Stimulated activated CD4-positive, alpha-beta T cell treated with anti-CD3 and anti-CD28 coated beads, Interleukin-12 subunit alpha, Interleukin-12 subunit beta, amount 100 ng/mL, for 4 hours (primary cell): ENCODE measurements at places on chromosomes 5 and 9.

DNA sequence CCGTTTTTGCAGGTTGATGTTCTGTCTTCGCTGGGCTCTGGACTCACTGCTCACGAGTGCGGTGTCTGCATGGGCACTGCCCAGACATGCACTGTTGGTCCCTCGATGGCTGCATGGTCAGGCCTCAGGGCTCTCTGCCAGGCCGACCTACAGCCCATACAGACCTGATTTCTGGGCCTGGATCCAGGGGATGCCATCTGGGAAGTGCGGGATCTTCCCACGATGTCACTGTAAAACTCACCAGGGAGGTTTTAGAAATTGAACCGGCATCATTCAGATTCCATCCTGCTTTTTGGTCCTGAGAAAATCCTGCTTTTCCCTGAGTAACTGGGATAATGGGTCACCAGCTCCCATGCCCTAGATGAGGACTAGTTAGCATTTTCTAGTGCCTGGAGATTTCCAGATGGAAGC, 9.1 kb downstream of the S1PR3 start:
- DNase-seq, result no peak

DNA sequence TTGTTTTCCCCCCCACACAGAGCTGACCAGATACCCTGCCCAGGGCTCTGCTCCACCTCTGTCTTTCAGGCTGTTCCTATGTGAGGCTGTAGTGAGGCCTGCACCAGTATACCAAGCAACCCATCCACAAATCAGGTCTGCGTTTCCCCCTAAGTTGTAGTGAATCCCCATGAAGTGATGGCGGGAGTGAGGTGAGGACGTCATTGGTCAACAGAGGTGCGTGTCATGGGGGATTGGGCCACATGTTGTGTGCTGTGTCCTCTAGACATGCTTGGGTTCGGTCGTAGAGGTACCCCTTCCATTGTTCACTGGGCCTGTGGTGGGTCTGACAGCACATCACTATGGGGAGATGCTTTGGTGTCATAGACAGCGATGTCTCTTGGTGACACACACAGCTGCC, 184.6 kb downstream of the CACNA1B start:
- no peak for DNase-seq

GRCh38 chr9:36590231-36590630, 17.5 kb downstream of the MELK start:
- DNase-seq, result no peak

DNA sequence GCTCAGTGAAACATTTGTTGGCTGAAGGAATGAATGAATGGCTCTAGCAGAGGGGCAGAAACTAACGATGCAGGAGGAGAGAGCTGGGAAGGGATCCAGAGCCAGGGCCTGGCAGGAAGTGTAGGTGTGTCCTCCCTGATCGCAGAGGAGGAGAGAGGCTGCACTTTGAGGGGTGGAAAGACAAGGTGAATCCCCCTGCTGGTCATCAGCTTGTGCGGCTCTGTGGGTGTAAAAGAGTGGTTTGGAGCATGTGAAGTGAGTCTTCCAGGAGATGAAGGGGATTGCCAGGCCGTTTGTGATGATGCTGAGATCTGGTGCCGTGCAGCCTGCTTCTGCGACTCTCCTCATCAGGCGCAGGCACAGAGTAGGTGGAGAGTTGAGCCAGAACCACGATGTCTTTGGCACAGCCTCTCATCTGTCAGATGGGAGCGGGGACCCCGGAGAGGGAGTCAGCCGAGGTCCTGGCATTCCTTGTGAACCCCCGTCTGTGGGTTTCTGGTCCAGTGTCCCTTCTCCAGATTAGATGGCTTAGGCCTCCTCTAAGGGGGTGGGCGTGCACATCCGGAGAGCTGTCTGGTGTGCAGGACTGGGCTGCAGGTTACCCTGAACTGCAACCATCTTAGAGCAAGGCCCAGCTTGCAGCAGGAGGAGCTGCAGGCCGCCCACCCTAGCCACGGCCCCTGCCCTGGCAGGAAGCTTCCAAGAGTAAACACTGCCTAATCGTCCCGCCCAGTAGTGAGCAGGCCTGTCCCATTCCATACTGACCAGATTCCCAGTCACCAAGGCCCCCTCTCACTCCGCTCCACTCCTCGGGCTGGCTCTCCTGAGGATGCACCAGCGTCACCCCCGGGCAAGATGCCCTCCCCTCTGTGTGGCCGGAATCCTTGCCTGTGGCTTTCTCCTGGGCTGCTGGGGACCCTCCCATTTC, at the start of gene ADAMTS13:
ADAMTS13 (plus strand) TSS at position 753 of the 928 bp plus-strand sequence; CDS start at position 830, 77 bp downstream.
- no peak for DNase-seq

- DNase-seq, result no peak
These were observed 69.0 kb downstream of the ALDH1A1 start for GRCh38 chr9:72883875-72884274.

DNA sequence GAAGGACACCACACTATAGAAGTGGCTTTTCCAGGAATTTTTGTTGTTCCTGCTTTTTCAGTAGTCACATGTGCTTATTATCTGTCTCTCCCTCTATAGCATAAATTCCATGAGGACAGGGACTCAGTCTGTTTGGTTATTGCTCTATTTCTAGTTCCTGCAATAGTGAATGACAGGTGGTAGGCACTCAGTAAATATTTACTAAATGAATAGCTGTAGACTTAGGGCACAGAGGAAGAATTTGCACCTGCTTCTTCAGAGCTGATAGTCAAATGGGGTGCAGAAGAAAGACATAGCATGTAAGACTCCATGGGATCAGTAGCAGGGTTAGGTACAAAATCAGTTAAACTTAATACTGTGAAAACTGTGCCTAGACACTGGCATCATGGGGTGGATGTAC, 580.2 kb downstream of the CCDC171 start:
- DNase-seq, result no peak

- DNase-seq, result no peak
These were observed 387.7 kb upstream of the CLINT1 start for GRCh38 chr5:158246661-158247060.

DNA sequence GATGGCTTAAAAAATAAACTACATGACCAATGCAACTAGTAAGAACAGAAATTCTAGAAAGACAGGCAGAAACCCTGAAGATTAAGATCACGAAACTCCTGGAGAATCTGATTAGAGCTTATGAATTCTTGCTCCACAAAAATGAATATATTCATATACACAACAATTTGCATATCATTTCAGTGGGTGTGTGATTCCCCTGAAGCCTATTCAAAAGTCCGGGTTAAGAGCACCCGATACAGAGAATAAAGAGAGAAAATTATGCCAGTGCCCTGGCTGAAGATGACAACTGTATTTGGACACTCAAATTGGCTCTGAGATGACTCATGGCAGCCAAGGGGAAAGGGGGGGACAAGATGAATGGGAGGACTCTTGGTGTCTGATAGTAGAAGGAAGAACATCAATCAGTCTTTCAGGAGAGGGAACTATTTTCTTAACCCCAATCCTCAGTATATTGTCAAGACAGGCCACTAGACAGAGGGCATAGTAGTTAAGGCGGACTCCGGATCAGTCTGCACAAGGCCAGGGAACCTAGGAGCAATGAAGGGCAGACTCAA, 6.0 kb downstream of the TMOD1 start:
- DNase-seq, result no peak

DNA sequence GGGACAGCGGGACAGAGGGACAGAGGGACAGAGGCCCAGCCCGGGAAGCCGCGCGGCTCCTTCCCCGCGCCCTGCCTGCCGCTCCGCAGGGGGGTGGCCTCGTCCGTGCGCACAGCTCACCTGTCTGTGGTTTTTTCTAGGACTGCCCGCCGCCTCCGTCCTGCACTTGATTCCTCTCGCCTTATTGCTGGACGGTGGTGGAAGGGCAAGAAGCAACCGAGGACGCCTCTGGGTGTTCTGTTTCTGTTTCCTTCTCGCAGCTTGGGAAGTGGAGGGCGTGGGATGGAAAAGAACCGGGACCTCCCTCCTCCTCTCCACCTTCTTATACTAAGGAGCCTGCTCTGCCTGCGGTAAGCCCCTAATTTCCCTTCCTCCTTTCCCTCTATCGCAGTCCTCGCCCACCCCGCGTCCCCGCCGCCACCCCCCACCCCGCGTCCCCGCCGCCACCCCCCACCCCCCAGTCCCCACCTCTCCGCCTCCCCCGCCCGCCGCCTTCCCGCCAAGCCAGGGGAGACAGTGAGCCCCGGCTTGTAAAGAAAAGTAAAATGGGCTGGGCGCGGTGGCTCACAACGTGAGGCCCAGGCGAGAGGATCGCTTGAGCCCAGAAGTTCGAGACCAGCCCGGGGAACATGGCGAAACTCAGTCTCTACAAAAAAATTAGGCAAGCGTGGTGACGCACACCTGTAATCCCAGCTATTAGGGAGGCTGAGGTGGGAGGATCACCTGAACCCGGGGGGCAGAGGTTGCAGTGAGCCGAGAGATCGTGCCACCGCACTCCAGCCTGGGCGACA, 9.6 kb upstream of the FLT4 start:
- no peak for DNase-seq

- DNase-seq, result no peak
These were observed 195.1 kb downstream of the CDK5RAP2 start for GRCh38 chr9:120384925-120385272.

DNA sequence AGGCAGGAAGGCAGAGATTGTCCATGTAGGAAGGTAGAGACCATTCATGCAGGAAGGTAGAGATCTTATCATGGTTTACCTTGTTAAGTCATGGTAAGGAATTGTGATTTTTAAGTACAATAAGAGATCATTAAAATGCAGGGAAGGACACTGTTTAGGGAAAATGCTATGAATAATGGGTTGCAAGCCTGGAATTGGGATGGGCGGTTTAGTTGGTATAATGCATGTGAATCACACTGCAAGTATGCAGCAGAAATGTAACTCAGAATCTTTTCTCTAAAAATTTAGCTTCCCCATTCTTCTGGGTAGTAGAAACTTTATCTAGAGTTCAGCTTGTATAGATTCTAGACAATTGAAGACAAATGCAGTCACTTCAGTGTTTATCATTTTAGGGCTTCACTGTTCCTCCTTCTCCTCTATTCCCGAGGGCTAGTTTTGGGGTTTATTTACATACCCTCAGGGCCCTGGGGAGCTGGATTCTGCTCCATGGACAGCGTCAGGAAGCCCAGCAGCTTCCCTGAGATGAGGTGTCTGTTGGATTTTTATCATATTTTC, 212.0 kb downstream of the SREK1 start:
- no peak for DNase-seq

- no peak for DNase-seq
These were observed 4.1 kb upstream of the PDGFRB start for GRCh38 chr5:150159741-150160179.

DNA sequence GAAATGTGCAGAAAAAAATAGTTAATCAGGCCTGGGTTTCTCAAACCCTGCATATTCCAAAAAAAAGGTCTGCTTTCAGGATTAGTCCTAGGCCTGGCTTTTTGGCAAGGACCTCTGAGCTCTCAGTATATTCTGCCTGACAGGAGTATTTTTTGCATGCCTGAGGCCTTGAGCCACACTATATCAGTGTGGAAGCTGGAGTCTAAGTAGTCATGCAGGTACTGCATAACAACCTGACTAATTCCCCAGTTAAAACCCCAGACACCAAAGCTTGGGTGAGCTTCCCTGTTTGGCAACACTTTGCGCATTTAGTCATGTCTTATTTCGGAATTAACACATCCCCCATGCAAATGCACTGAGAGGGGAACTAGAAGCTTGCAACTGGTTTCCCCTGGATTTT, 359.5 kb downstream of the CETN3 start:
- DNase-seq, result no peak

- no peak for DNase-seq
These were observed 9.9 kb downstream of the STC2 start for GRCh38 chr5:173318330-173318729.

- no peak for DNase-seq
These were observed 273.1 kb downstream of the DRD1 start for GRCh38 chr5:175170899-175171298.

- DNase-seq, result no peak
These were observed 71.0 kb downstream of the LRRC70 start for GRCh38 chr5:62649476-62650113.

DNA sequence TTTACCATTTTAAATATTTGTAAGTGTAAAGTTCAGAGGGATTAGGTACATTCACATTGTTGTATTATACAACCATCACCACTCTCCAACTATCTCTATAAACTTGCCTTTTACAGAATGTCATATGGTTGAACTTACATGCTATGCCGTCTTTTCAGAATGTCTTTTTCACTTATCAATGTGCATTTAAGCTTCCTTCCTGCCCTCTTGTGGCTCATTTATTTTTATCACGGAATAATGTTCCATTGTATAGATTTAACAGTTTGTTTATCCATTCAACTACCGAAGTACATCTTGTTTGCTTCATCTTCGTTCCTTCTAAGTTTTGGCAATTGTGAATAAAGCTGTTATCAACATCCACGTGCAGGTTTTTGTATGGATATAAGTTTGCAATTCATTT, 133.3 kb upstream of the C6 start:
- DNase-seq, result no peak

DNA sequence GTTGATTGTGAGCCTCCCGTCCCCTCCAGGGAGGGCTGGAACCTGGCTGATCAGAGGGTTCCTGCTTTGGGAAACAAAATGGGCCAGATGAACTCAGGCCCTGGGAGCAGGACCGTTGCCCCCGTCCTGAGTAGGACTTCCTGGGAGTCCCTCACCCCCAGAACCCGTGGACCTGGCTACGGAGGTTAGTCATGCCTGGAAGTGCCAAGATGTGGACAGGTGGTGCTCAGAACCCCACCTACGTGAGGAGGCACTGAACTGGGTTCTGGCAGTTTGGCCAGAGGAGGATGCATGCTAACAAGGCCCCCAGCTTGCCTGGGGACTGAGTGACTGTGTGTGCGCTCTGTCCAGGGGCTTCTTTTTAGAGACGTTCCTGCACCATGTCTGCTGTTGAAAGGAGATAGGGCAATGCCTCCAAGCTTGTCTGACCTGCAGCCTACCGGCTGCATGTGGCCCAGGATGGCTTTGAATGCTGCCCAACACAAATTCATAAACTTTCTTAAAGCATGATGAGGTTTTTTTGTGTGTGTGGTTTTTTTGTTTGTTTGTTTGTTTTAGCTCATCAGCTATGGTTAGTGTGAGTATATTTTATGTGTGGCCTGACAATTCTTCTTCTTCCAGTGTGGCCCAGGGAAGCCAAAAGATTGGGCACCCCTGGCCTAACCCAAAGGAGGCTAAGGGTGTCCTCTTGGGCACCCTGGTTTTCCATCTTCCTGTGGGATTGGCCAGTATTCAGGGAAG, 1.8 kb upstream of the DAB2IP start:
- DNase-seq, result no peak

- no peak for DNase-seq
These were observed 60.0 kb downstream of the HSD17B4 start for GRCh38 chr5:119512277-119512676.

- no peak for DNase-seq
These were observed 15.2 kb upstream of the NEK6 start for GRCh38 chr9:124242331-124243194.

GRCh38 chr9:27750566-27750965, 177.3 kb upstream of the C9orf72 start:
- DNase-seq, result no peak

GRCh38 chr9:20271723-20272122, 350.6 kb downstream of the MLLT3 start:
- no peak for DNase-seq
